ENCODE measurements at places on chromosomes 1 and 21.
A peak's percentile ranks its signal among the peaks of the same experiment; 100 is the strongest.

DNA sequence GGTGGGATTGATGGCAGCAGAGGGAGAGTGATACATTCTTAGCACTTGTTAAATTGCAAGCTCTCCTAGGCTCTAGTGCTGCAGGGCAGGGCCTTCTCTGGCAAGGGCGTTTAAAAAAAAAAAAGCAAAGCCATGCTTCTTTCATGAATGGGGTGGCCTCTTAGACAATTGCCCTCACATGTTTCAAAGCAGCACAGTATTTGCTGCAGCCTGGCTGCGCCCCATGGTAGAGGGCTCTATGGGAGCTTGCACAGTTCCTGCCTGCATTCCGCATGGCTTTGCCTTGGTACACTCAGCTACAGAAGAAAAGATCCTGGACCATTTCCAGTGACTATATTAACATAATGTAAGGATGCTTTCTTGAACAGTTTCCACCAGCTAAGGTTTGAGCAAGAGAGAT, 267.2 kb downstream of the ZNF648 start:
- DNase-seq = no peak

DNA sequence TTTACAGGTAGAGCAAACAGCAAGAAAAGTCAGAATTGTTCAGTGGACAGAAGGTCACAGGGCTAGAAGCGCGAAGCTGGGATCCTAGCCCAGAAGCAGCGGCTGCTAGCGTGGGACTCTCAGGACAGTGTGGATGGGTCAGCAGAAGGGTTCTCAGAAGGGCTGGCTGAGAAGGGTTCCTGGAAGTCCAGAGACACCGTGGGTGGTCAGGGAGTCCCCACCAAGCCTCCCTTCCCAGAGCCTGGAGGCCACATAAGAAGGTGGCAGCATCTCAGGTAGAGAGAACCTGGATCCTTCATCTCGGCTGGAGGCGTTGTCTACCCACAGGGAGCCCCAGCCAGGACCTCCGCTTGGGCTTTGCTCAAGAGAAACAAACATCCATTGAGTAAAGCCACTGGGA, 696.3 kb downstream of the PTPRU start:
- DNase-seq = no peak

DNA sequence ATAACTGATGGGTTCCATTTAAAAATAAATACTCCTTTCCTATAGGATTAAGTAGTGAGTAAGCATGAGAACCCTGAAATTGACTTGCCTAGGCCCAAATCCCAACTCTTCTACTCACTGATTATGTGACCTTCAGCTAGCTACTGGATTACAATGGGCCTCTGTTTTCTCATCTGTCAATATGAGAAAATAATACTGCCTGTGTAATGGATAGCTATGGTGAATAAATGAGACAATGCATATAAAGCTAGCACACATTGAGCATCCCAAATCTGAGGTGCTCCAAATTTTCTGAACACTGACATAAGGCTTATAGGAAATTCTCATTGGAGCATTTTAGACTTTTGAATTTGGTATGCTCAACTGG, 5.3 kb upstream of the LRRC8C start:
- no peak for DNase-seq

- no peak for DNase-seq
These were observed 82.3 kb upstream of the CACHD1 start for GRCh38 chr1:64387389-64388285.

- no peak for DNase-seq
These were observed 5.2 kb downstream of the IL6R start for GRCh38 chr1:154410185-154410827.

- DNase-seq = no peak
These were observed 41.1 kb upstream of the IL19 start for GRCh38 chr1:206729507-206729906.

DNA sequence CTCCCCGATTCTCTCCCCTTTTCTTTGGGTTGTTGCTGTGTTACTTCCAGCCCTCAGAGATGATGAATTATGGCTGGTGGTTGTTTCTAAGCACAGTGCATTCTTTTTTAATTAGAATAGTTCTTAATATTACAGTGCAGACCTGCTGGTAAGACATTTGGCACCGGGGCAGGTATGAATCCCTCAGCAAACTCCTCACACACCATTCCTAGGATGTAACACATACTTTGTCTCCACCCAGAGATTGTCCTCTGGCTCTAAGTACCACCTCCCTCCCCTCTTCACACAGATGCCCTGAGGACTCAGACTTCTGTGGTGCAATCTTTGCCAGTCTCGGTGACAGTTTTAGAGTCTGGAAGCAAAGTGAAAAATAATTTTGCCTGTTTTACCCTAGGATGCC, 143.1 kb downstream of the HLX start:
- DNase-seq = no peak

DNA sequence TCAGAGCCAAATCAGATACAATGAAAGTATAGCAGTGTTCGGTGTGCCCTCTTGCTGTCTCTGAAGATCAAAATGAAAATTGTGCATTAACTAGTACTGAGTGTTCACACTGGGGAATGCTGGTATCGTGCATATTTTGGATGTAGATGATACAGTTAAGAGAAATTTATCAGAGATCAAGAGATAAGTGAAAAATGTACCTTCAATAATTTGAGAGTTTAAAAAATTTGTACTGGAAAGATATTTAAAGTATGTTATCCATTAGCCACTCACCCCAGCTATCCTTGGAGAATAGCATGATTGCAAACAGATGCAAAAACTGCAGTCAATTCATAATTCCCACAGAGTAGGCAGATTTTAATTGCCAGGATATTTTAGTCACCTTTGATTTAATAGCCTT, 56.4 kb downstream of the GREM2 start:
- no peak for DNase-seq

- no peak for DNase-seq
These were observed 157.6 kb downstream of the EDEM3 start for GRCh38 chr1:184596950-184597645.

- peak; percentile 91 for DNase-seq
These were observed at the start of gene SPATC1L for GRCh38 chr21:46183910-46184624. SPATC1L (minus strand) TSS chr21:46184459; CDS start chr21:46182816, 1,643 bp downstream.

GRCh38 chr1:6244401-6245049, 546 bp downstream of the HES3 start:
- no peak for DNase-seq

GRCh38 chr1:19071674-19072281, 115.3 kb upstream of the IFFO2 start:
- DNase-seq = no peak

DNA sequence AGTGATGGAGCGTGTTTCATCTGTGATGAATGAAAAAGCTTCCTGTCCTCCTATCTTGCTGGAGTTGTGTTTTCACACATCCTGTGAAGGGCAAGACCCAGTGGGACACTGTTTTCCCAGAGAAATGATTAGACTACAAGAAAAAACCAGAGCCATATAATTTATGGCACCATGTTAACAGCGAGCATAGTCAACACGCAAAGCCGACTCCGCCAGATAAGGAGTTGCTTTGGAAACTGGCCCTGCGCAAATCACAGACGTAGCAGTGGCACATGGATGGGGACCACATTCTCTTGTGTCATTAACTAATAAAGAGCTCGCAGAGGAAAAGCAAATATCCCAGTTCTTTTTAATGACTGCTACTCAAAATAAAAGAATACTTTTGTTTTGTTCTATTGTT, 471.2 kb upstream of the RUNX1 start:
- no peak for DNase-seq

GRCh38 chr1:2326524-2326923, 64.8 kb downstream of the MORN1 start:
- no peak for DNase-seq

DNA sequence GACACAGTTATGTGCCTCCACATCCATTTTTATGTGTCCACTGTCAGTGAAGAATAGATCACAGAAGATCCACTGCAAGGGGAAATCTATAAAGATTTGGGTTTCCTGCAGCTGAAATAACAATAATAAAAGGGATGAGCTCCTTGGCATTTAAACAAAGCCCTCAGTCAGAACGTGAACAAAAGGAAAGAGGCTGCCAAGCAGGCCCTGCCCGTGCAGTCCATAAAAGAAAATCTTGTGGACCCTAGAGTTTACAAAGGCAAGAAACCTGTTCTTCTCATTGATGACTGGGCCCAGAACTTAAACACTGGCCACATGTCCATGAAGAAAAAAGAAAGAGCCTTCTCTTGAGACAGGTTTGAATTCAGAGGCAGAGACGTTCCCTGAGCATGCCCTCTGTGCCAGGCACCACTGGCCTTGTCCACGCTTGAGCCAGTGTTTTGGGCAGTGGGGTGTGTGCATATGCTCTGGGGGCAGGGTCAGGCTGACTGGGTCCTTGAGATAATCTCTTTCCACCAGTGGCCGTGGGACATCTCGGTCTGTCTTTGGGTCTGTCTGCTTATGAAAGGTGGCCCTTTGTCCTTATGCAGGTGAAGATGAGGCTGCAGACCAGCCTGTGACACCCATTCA, 142.7 kb downstream of the HIVEP3 start:
- no peak for DNase-seq

DNA sequence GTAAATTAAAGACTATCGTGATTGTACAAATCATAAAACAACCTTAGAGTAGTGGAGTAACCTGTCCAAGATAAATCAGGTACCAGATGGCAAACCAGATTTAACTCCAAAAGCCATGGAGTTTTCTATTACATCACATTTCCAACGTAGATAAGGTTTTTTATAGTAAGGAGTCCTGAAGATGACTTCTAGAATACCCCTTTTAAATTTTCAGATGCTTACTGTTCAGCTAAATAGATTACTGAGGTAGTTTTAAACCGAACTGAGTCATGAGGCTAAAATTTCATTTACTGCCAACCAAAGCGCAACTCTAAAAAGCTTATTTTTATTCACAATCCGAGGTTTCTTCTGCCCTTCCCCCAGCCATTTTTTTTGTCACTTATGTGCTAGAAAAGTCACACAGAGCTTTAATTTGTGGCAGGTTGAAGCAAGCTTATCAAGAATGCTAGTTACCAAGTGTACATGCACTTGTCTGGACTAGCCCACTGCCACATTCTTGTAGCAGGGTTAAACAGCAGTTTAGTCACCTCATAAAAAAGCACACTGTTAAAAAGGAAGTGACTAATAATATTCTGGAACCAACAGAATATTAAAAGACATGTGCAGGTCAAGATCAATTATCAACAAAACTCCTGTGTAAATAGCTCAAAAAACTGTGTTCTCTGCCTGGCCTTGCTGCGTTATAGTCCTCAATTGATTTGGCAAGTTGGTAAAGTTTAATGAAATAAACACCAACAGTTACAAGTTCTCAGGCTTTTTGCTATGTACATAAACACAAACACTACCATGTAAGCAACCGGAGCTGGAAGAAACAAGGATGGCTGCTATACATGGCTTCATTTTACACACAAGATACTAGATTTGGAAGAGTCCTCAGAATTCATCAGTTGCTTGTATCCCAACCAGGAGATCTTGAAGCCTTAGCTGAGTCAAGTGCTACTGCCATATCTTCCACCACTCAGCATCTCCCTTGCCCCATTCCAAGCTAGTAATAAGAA, 180.3 kb upstream of the DMRTA2 start:
- peak; percentile 33 for DNase-seq

GRCh38 chr1:9715536-9716226, 64.2 kb downstream of the PIK3CD start:
- no peak for DNase-seq

GRCh38 chr1:62597281-62597680, at the start of gene ANGPTL3:
ANGPTL3 (plus strand) TSS chr1:62597520; CDS start chr1:62597567, 47 bp downstream.
- no peak for DNase-seq

GRCh38 chr1:219660666-219661463, 48.0 kb upstream of the ZC3H11B start:
- DNase-seq = peak; percentile 95

- DNase-seq = peak; percentile 37
These were observed 9.0 kb upstream of the VHLL start for GRCh38 chr1:156308078-156308477.

- no peak for DNase-seq
These were observed 9.1 kb downstream of the SYTL1 start for GRCh38 chr1:27350663-27351540.

DNA sequence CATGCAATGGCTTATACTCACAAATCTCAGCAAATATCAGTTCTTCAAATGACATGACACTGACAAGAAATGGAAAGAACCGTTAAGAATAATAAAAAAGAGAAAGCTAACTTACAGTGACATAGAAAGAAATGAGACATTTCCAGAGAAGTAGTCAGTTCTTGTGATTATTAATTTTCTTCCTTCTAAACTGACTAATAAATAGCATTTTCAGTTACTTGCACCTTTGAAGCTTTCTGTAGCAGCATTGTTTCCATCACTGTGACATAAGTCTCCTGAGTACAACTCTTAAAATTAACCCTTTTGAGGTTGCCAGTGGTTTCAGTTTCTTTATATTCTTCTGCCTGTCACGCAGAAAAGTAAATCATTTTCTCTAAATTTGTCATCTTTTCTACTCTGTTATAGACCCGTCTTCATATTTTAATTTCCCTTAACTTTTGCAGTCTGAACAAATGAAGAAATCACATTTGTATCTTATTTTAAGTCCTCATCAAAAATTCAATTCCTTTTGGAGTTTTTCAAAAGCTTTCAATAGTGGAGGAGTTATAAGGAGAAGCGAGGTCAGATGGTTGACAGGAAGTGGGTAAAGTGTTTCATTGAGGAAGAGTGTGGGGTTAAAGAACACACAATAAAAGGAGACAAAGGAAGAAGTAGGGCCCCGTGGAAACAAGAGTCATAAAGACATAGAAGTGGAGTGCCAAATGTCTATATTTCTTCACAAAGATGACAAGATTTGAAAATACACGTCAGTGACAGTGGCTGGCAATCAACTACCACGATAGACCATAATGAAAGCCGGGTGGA, 57.9 kb upstream of the S1PR1 start:
- DNase-seq = no peak

DNA sequence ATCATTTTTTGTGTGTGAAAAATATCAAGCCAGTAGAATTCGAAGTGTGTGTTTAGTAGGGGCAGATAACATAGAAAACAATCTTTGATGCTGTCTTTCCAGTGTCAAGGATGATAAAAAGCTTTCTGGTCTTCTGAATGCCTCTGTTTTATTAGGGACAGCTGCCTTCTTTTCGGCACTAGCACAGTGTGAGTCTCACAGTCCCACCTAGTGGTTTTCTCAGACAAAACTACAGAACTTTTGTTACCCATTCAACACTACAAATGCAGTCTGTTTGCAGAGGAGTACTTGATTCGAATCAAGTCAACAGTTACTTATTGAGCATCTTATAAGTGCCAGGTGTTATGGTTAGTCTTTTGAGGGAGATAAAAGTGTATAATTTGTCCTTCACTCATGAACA, 30.6 kb upstream of the MCOLN3 start:
- peak; percentile 43 for DNase-seq

- no peak for DNase-seq
These were observed 72.1 kb downstream of the MORN1 start for GRCh38 chr1:2319291-2319690.

All from fibroblast of pulmonary artery (primary cell).